ENCODE measurements at places on chromosomes 11 and 22.

DNA sequence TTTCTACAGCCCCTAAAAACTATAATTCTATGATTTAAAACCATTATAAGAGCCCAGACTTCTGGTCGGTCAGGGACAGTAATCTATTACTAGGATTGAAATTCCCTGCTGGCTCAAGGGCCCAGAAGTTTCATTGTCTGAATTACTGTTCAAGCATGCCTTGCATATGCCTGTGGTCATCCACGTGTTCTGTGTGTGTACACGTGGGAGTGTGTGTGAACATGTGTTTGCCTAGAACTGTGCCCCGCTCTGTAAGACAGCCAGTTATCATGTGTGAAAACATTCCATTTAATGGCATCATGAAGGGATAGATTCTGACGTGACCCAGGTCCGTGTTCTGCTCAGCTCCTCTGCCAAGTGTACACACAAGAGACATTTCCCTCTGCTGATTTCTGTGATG lies 189.3 kb upstream of the NECTIN1 start:
- DNase-seq = no peak

- no peak for DNase-seq
These were observed 6.0 kb upstream of the TUBA8 start for GRCh38 chr22:18104566-18104965.

DNA sequence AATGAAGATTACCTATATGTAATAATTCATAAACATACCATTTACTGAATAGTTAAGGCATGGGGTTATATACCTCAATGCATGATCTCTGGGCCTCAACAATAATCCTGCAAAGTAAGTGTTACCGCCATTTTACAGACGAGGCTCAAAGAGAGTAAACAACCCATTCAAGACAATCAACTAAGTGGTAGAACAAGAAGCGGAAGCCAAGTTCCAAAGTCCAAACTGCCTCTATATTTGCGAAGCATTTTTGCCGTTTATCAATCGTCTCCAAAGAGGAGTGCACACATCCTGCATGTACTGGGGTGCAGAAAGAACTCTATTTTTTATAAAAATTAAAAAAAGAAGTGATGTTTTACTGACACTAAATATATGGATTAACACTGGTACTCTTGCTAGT lies 27.5 kb upstream of the P4HA3 start:
- no peak for DNase-seq

- DNase-seq = no peak
These were observed 24.5 kb upstream of the RAB1B start for GRCh38 chr11:66243782-66244535.

GRCh38 chr11:130675917-130676316 lies 227.5 kb downstream of the ADAMTS15 start:
- no peak for DNase-seq

DNA sequence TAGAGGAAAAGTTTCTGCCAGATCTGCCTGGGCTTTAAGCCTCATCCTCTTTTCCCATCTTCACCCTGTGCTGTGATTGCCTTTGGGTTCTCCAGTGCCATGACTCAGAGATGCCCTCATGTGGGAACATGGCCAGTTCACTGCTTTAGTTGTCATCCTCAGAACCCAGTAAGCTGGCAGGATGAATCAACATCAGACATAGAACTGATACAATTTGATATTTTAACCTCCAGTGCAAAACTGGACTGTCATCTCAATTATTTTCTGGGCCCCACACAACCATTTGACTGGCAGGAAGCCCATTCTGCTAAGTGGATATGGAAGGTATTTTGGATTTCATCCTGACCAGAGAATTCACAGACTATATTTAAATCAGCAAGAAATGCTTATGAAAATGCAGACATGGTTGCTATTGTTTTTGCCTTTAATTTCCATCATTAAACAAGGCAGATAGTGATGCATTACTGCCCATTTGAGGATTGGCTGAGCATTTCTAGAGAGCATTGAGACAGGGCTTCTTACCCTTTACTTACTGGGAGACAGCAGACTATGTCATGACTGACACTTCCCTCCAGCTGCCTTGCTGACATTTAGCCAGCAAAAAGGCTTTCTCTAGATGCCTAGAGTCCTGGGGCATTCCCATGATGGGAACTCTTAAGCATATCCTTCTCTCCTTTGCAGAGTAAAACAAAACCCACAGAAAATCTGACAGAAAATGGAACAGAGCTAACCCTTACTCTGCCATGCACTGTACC lies 327.1 kb upstream of the MTNR1B start:
- no peak for DNase-seq

DNA sequence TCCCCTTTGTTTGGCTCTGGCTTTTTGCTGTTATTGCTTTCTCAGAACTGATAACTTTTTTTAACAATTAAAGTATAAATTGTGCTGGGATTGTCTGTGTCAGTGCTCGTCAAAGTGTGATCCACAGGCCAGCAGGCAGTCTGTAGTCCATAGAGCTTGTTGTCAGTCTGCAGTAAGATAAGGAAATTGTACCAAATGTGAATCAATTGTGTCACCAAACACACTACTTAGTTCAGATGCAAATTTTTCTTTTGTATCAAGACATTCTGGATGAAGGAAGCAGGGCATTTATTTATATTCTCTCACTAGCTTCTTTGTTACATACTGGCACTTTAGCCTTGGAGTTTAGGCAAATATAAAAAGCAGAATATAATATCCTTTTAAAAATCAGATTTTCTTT lies 121.0 kb downstream of the WNT11 start:
- DNase-seq = no peak

- no peak for DNase-seq
These were observed 87.0 kb downstream of the ATXN10 start for GRCh38 chr22:45758603-45759002.

DNA sequence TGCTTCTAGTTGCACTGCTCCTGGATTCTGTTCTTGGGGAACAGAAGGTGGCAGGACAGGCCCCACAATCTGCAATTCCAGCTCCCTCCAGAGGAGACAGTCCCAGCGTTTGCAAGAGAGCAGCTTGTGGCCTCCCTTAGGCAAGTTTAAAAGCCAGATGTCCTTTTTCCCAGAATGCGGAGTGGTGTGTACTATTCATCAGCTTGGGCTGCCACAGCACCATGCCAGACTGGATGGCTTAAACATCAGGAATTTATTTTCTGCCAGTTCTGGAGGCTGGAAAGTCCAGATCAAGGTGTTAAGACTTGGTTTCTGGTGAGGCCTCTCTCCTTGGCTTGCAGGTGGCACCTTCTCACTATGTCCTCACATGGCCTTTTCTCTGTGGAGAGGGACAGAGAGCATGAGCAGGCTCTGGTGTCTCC lies 11.7 kb downstream of the MIAT start:
- peak; percentile 51 for DNase-seq

GRCh38 chr11:95229199-95229992 lies 1.6 kb downstream of the SESN3 start:
- no peak for DNase-seq

GRCh38 chr11:63670096-63670432 lies 1.1 kb downstream of the ATL3 start:
- DNase-seq = no peak

DNA sequence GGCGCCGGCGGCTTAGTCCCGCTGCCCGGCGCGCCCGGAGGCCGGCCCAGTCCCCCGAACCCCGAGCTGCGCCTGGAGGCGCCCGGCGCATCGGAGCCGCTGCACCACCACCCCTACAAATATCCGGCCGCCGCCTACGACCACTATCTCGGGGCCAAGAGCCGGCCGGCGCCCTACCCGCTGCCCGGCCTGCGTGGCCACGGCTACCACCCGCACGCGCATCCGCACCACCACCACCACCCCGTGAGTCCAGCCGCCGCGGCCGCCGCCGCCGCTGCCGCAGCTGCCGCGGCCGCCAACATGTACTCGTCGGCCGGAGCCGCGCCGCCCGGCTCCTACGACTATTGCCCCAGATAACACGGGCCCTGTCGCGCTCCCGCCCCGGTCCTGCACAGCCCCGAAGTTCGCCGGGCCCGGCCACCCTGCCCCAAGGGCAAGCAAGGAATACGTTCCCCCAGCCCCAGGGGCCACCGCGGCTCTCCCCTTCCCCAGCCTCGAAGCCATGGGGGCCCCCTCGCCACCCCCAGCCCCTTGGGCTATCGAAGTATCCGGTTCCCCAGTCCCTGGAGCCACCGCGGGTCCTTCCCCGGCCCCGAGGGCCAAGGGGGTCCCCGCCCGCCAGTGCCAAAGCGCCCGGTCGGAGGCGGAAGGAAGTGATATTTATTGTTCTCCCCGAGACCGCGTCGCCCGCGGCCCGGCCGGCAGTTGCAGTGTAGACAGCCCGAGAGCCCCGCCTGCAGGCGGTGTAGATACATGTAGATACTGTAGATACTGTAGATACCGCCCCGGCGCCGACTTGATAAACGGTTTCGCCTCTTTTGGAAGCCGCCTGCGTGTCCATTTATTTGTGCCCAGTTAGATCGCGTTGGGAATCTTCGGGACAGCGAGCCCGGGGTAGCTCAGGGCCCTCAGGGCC lies 6.2 kb downstream of the TBX1 start:
- peak; percentile 80 for DNase-seq

DNA sequence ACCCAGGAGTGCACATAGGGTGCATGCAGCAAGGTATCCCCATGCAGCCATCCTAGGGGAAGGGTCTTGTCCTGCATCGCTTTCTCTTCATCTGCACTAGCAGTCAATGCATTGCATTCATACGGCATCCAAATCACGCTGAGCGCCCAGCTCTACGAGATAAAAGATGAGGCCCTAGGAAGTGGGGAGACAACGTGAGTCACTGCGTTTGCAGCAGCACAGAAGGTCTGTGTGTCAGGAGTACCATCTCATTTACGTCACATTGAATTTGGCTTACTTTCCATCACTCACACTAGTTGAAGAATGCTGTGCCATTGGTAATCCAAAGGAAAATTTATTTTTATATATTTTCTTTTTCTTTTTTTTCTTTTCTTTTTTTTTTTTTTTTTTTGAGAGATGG lies 2.5 kb upstream of the ST14 start:
- no peak for DNase-seq

DNA sequence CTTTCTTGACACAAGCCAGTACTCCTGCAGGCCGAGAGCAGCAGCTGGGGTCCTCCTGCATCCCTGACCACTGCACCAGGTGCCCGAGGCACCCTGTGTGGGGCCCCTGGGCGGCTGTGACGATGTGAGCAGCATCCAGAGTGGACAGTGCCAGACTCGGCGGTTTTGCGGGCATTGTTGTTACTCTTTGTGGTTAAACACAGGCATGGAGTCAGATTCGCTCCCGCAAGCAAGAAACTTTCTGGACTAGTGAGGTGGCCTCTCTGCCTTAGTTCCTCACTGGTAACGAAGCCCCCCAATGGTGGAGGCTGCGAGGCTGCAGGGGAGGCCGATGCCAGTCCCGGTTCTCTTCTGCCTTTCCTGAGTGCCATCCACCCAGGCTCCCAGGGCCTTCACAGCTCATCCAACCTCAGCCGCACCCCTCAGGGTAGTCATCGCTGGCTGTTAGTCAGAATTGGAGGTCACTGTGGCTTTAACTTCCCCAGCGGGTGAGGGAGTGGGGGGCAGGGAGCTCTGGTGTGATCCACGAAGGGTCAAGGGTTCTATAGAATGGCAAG lies 3.7 kb upstream of the CLDN5 start:
- no peak for DNase-seq

- DNase-seq = no peak
These were observed 27.9 kb upstream of the SLC36A4 start for GRCh38 chr11:93225662-93226061.

- DNase-seq = no peak
These were observed 190.7 kb downstream of the SNX19 start for GRCh38 chr11:130725421-130726233.

DNA sequence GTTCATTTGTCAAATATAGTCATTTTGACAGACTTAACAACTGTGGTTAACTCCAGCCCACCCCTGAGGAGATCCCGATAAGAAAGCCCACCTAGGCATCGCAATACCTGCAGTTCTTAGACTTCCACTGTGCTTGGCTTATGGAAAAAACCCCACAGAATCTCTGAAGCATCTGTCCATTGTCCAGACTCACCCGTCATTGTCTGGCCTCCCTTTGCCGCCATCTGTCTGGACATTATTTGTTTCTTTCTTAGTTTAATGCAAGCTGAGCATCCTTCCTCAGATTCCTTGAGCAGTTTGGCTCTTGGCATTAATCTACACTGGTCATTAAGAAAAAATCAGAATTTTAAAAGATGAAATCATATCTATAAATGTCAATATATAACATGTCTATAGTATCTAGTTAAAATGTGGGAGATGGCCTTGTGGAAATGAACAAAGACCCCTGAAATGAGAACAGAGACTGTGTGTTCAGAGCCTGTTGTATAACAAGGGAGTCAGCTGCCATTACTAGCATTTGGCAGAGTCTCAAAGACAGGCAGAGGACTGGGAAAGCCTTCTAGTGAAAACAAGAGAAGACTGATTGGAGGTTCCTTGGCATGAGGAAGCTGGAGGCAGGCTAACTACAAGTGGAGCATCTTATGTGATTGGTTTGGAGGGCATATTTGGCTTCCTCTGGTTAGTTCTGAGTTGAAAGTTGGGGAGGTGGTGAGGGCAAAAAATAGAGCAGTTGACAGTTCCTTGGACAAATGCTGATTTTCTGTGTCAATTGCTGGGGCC lies 80.4 kb downstream of the SPON1 start:
- no peak for DNase-seq

DNA sequence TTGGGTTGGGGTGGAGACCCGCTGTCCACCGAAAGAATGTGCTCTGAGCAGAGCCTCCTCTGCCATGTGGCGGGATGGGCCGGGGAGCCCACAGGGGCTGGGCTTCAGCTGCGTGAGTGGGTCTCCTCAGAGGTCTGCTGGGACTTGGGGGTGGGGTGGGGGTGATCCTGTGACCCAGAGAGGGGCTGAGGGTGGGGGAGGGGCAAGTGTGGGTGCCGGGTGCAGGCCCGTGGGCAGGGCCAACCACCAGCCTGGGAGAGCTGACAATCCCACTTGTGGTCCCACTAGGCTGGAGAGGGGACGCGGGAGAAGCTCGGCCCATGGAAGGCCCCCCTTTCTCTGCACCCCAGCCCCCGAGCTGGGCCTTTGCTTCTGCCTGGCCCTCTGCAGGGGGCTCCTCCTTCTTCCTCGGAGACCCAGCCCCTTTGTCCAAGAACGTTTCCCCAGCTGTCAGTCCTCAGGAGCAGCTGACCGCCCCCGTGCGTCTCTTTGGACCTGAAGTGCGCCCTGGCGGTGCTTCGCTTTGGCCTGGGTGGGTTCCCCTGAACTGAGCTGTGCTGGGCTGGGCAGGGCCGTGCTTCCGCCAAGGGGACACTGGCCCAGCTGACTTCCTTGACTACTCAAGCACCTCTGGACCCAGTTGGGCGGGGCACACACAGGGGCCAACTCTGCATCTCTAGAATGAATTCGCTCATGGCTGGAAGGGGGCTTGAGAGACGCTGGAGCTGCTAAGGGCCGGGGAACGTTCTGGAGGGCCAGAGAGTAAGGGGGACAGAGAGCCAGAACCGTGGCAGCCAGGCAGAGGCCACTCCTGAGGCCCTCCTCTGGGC lies 30.2 kb downstream of the OSBPL5 start:
- no peak for DNase-seq

DNA sequence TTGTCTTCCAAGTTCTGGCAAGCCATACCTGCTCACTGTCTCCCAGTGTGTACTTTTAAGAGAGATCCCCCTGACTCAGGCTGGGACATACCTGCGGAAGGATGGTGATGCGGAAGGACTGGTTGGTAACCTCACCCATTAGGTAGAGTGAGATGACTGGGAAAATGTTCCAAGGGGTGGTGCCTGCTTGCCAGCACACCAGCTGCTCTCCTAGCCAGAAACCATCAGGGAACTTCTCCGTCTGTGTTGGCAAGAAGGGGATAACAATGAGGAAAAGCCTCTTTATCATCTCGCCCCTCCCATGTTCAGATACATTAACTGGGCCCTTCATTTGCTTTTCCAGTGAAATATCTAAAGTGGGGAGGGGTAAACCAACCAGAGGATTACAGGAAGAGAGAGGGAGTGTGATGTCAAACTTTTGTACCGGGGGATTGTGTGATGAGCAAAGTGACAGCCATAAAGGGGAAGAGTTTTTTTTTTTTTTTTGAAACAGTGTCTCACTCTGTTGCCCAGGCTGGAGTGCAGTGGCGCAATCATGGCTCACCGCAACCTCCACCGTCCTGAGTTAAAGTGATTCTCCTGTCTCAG lies at the start of gene BACE1-AS:
Gene BACE1-AS (plus strand): TSS at position 538 of the 588 bp plus-strand sequence.
- no peak for DNase-seq

All from DND-41 (cell line).